RKO (cell line): ENCODE measurements at places on chromosomes 12 and 14.

DNA sequence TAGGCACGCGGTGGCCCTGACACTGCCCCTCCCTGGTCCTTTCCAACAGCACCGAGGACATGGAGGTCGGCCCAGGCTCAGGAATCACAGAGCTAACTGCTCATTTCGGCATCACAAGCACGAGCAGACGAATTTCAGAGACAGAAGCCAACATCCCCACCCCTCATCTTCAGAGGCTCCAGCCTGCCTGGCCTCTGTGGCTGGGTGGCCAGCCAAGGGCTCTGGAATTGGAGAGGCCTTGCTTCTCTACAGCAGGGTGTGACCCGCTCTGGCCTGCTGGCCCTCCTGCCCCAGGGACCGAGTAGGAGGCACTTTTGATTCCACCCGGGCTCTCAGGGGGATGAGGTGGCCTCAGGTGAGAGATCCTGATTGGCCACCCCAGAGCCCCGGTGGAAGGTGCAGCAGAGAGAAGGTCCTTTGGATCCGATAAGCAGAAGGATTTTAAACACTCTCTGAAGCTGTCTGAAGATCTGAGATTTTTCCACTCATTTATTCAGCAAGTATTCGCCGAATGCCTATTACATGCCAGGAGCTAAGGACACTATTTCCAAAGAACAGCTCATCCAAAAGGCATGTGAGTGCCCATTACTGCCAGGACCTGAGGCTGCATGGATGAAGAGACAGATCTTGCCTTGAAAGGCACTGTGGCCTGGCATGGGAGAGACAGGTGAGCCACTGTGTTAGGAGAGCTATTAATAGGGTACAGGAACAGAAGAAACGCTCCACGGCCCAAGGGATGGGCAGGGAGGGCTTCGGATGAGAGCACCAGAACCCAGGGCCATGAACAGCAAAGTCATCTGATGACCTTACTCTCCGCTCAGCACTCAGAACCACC is 10.2 kb downstream of the BAG5 start:
- DNase-seq: no peak

DNA sequence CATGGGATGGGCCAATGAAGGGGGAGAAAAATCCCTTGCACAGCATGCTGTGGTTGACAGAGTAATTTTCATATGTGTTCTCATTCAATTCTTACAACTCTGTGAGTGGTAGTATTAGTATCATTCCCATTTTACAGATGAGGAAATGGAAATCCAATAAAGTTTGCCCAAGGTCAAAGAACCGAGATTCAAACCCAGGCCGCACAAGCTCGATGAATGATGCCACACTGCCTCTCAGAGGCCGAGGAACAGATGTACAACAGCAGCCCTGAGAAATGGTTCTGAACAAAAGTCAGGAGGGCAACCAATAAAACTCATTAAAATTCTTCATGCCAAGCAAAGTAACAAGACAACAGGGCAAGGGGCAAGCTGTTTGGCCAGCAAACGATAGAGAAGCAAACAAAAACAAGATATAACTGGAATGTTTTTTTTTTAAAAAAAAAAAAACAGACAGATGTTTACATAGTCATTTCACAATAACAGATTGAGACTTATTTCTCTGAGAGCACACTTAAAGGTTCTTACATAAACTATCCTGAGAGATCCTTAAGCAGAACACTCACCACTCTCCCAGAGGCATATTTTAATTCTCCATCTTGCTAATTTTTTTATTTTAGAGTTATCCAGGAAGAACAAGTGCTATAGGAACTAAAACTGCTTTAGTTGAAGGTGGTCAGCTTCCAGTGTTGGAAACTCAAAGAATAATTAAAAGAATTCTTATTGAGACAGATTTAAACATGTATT is 85.8 kb downstream of the EXOC5 start:
- peak; percentile 52 for DNase-seq

- DNase-seq: no peak
These were observed 100.1 kb downstream of the DYRK2 start for GRCh38 chr12:67748743-67749040.

DNA sequence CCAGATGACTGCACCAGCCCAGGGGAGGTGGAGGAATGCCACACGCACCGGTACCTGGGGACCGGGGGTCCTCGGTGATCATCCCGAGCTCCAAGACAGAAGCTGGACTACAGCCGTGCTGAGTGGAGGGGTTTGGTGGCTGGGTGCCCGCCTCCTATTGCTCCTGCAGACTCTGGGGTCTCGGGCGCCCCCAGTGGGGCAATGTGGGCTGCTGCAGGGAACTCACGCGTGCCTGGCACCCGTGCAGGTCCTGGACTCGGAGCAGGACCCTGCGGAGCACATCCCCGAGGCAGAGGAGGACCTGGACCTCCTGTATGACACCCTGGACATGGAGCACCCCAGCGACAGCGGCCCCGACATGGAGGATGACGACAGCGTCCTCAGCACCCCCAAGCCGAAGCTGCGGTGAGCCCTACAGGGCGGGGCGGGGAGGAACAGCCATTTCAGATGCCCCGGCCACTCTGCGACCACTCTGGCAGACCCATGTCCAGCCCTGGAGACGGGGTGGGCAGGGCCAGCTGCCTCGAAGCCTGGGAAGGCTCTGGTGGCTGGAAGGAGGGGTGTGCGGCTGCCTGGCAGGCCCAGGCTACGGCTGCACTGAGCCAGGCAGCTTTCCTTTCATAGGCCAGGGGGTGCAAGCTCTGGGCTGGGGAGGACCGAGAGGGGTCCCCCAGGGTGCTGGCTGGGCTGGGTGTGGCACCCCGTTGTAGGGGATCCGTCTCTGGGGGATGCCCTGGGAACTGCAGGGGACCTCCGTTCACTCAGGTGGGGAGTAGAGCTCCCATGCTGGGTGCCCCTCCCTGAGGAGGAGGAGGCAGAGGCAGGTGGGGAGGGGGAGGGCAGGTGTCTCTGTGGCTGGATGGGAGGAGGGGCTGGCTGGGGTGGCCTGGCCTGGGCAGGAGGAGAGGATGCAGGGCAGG is 21.6 kb upstream of the TEX22 start:
- DNase-seq: no peak

DNA sequence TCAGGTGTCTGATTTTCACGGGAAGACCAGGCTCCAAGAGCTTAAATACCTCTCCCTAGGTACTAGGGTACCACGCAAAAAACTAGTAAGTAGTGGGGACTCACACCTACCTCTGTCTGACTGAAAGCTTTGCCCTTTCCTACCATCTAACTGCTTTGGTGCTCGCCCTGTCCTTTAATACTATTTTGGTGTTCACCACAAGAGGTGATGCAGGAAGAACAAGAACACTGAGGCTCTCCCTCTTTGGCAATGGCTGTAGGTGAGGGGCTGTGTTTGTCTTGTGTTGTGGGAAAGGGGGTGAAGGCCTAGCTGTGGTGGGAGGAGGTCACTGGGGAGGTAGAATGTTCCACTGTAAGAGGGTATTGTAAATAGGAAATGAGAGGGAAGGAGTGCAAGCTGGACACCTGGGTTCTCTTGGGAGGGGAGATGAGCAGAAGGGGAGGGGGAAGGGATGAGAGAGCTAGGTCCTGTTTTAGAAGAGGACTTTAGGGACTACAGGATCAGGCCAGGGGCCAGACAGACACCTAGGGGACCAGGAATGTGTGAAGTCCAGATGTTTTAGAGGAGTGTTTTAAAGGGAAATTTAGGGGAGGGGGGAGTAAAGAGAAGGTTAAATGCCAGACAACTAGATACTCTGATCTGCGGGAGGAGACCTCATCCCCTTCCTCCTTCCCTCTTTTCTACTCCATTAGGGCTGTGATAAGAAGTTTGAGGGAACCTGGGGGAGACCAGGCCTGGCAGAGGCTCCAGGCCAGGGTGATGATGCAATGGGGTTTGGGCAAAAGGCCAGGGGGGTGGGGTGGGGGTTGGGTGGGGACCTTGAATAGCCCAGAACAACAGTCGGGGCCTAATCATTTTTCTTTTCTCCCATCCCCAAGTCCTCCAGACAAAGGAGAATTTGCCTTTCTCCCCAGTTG is 2.1 kb downstream of the ITGA5 start:
- no peak for DNase-seq

DNA sequence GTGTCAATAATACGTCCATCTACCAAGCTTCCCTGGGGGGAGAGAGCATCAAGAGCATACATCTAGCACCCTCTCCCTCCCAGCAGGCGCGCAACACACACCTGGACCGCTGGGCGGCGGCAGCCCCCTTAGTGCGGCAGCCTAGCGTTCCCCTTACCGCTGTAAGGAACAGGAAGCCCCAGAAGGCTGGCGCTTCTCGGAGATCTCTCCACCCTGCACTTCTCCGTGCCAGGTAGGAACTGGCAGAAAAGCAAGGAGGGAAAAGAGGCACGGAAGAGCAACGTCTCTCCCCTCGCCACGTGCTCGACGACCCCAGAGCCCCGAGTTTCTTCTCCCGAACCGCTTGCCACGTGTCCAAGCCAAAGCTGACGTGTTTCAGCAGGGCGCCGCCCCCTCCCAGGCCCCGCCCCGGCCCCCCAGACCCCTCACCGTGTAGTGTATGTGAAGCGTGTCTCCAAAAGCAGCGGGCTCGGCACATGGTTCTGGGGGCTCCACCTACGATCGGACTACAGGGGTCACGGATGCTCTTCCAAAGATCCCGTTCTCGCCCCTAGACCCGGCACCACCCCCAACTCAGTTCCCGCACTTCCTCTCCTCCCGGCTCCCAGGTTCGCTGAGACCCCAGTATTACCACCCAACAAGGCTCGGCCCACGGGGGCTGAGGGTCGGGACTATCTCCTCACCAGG is 532 bp downstream of the FKBP11 start:
- peak; percentile 64 for DNase-seq

DNA sequence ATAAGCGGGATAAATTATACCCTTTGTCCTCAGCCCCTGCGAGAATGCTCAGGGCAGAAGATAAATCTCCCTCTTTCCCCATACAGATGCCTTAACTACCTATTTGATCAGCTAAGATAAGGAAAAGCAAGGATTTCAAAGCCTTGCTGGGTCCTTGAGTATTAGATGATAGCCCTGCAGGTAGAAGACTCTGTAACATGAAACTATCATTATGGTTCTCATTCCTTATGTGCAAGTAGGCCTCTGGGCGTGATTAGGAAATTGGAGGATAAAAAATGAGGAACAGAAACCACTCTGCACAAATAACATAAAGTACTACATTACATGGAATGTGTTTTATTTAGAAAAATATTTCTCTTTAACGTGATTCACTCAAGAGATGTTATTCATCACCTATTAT is 14.5 kb upstream of the WDR89 start:
- DNase-seq: no peak

GRCh38 chr12:109589240-109589590 is 15.6 kb downstream of the MVK start:
- no peak for DNase-seq
